ENCODE measurements at places on chromosomes 6 and 20. TPM values are rescaled to one million over a fixed set of nuclear protein-coding genes. Genes with fewer than 3 reads are reported as not detected.
A peak's percentile ranks its signal among the peaks of the same experiment; 100 is the strongest.

TRIM31 gene
- not detected for total RNA-seq

GRCh38 chr20:24560571-24561491 is 91.4 kb downstream of the SYNDIG1 start:
- DNase-seq = no peak
- H3K27ac ChIP-seq = no peak overlapping the region
- no peaks in the 10 kb centered on the region for H3K27me3 ChIP-seq

- no peaks in the 10 kb centered on the region for H3K4me1 ChIP-seq
- no peaks in the 10 kb centered on the region for H3K36me3 ChIP-seq
- H3K27me3 ChIP-seq = no peaks in the 10 kb centered on the region
- H3K27ac ChIP-seq = no peak overlapping the region
Observed at GRCh38 chr20:14758356-14758755, 420.9 kb upstream of the FLRT3 start.

MED23 gene
- total RNA-seq = 39.3 TPM

NOX3 gene
- not detected for total RNA-seq

- DNase-seq = no peak
- peaks cover 6% of the 10 kb centered on the region for H3K4me1 ChIP-seq
- no peaks in the 10 kb centered on the region for H3K27me3 ChIP-seq
- H3K27ac ChIP-seq = peak overlapping the region; percentile 49
Observed at GRCh38 chr20:31570021-31570463, 35.0 kb upstream of the ID1 start.

RAET1G gene
- 4.4 TPM for total RNA-seq

GRCh38 chr6:140736231-140736630 is 1361.8 kb upstream of the CITED2 start:
- no peak for DNase-seq
- H3K36me3 ChIP-seq = no peaks in the 10 kb centered on the region
- H3K27ac ChIP-seq = no peak overlapping the region
- H3K27me3 ChIP-seq = no peaks in the 10 kb centered on the region
- no peaks in the 10 kb centered on the region for H3K4me1 ChIP-seq
- H3K4me3 ChIP-seq = no peak overlapping the region

PI16 gene
- 18.0 TPM for total RNA-seq

PEDS1 gene
- total RNA-seq = 34.5 TPM

DNA sequence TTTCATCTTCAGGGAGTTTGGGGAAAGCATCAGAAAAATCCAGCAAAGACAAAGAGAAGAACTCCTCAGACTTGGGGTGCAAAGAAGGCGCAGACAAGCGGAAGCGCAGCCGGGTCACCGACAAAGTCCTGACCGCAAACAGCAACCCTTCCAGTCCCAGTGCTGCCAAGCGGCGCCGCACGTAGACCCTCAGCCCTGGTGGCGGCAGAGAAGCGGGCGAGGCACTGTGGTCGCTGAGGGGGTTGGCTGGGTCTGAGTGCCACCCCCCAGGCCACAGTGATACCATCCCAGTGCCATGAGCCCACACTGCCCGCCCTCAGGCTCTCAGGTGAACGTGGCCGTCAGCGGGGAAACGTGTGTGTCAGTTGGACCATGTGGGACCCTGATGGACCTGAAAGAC is 3.2 kb downstream of the MRGBP start:
- no peak overlapping the region for H3K4me3 ChIP-seq
- no peak for DNase-seq
- H3K4me1 ChIP-seq = peaks cover 9% of the 10 kb centered on the region
- H3K27me3 ChIP-seq = no peaks in the 10 kb centered on the region

GRCh38 chr6:108348655-108349349 is 53.9 kb downstream of the AFG1L start:
- H3K27ac ChIP-seq = no peak overlapping the region
- H3K27me3 ChIP-seq = no peaks in the 10 kb centered on the region
- no peaks in the 10 kb centered on the region for H3K36me3 ChIP-seq
- H3K4me3 ChIP-seq = no peak overlapping the region

All from prostate gland (tissue), 2 donors.